ENCODE measurements at places on chromosomes 3 and 15. TPM values are rescaled to one million over a fixed set of nuclear protein-coding genes. Genes with fewer than 3 reads are reported as not detected.

CMSS1 gene
- polyA plus RNA-seq, result 25.0 TPM

FETUB gene
- not detected for polyA plus RNA-seq

SLC28A2 gene
- not detected for polyA plus RNA-seq

DNAJA4 gene
- 18.5 TPM for polyA plus RNA-seq

Data from urinary bladder (tissue), 4 donors.